NCI-H1417 (cell line): ENCODE measurements at places on chromosomes 13 and 19.
A peak's percentile ranks its signal among the peaks of the same experiment; 100 is the strongest.

GRCh38 chr19:28530406-28531035 is 682.4 kb downstream of the UQCRFS1 start:
- no peak for DNase-seq

DNA sequence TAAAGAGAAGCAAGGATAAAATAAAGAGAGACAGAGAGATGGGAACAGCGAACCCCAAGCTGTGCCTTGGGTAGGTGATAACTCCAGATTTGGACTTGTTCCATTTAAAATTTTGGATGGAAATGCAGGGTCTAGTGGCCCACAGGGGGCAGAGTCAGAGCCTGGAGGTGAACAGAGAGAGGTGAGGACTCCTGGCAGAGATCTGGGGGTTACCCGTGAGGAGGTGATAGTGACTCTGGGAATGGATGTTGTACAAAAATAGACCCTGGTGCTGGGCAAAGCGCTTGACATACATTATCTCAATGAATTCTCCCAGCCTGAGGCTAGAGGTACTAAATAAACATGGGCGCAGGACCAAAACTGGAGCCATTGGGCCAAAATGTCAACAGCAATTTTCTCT is 14.3 kb upstream of the DHRS12 start:
- DNase-seq: no peak

- DNase-seq: peak; percentile 49
Measured at GRCh38 chr19:6065685-6066374, 44.5 kb downstream of the RFX2 start.

GRCh38 chr19:47228937-47229675 is 1.9 kb downstream of the BBC3 start:
- DNase-seq: no peak

GRCh38 chr13:79034341-79034740 is 371.7 kb downstream of the RBM26 start:
- peak; percentile 50 for DNase-seq

GRCh38 chr13:112522578-112522977 is 65.4 kb downstream of the TUBGCP3 start:
- no peak for DNase-seq

DNA sequence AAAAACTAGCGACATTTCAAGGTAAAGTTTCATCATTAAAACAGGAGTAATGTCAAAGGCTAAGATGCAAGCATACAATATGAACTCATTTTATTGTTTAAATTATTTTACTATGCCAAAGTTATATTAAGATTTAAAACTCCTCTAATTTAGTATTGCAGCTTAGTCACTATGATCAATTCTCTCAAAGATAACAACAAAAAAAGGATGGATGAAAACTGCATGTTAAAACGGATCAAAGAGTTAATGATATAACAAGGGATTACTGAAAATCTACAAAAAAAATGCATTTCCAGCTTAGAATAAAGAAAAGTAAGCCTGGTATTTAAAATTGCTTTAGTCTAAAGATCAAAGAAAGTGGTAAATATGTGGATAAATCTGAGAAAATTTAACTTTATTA is 587.8 kb upstream of the PCDH20 start:
- DNase-seq: no peak

- DNase-seq: no peak
Measured at GRCh38 chr13:28401303-28402056, 93.4 kb downstream of the FLT1 start.

DNA sequence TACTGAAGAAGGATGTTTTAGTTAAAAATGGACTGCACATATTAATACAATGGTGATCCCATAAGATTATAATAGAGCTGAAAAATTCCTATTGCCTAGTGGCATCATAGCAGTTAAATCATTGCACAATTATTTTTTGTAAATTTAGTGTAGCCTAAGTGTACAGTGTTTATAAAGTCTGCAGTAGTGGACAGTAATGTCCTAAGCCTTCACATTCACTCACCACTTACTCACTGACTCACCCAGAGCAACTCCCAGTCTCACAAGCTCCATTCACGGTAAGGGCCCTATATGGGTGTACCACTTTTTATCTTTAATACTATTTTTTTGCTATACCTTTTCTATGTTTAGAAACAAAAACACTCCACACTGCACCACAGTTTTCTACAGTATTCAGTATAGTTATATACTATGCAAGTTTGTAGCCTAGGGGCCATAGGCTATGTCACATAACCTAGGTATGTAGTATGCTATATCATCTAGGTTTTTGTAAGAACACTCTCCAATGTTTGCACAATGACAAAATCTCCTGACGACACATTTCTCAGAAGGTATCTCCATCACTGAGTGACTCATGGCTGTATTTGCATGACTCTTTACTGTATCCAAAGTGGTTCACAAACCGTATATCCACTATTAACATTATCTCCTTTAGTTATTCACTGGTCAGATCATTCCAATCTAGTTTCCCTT is 536.0 kb downstream of the KLF12 start:
- no peak for DNase-seq

DNA sequence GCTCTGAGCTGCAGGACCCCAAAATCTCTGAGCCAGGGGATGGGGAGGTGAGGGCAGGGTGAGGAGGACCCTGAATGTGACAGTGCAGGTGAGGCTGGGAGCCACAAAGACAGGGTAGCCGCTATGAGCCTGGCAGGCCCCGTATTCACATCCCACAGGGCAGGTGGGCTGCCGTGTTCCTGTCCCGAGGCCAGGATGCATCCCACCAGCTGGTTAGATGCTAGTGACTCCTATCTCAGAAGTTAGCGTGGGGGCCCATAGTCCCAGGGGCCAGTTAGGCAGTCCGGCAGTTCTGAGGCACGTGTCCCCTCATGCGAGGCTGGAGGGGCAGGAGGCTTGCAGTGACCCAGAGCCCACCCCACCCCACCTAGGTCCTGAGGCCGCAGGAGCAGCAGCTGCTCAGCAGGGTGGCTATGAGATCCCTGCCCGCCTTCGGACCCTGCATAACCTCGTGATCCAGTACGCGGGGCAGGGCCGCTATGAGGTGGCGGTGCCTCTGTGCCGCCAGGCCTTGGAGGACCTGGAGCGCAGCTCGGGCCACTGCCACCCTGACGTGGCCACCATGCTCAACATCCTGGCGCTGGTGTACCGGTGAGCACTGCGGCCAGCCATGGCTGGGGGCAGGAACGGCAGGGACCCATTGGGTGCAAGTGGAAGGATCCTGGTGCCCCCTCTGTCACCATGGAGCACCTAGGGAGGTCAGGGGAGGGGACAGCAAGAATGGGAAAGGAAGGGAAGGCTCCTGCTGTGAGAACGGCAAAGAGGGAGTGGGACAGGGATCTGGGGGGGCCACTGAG is 7.2 kb downstream of the KLC3 start:
- no peak for DNase-seq

- DNase-seq: no peak
Measured at GRCh38 chr19:2021453-2022140, 6.1 kb upstream of the BTBD2 start.

DNA sequence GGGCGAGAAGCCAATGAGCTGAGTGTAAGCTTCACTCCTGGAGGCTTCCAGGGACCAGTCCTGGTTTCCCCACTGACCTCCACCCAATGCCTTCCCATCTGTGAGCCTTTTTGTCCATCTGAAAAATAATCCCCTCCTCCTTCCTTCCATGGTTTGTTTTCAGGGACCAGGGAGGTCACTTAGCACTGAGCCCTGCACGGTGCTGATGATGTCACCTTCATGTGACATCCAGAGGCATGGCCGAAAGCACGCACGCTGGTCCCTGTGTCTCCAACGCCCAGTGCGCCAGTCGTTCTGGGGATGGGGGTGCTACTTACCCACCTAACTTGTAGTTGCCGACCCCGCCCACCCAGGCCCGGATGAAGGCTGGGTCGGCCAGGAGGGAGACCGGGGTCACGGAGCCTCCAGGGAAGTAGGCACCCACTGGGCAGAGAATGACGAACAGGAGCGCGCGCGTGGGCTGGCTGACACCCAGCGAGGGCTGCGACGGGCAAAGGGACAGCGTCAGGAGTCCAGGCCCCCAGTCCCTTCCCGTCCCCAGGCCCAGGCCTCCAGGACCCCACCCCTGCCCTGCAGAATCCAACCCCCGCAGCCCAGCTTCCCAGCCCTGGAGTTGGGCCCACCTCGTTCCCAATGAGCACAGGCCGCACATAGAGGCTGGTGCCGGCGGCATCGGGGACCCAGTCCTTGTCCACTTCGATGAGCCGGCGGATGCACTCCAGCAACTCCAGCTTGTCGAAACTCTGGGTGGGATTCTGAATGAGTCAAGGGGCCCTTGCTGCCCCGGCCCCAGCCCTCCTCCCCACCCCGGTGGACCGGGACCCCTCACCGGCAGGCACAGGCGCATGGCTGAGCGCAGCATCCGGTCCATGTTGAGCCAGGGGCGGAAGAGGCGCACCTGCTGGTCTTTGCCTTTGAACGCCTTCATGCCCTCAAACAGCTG is 11.2 kb downstream of the BCAT2 start:
- no peak for DNase-seq

DNA sequence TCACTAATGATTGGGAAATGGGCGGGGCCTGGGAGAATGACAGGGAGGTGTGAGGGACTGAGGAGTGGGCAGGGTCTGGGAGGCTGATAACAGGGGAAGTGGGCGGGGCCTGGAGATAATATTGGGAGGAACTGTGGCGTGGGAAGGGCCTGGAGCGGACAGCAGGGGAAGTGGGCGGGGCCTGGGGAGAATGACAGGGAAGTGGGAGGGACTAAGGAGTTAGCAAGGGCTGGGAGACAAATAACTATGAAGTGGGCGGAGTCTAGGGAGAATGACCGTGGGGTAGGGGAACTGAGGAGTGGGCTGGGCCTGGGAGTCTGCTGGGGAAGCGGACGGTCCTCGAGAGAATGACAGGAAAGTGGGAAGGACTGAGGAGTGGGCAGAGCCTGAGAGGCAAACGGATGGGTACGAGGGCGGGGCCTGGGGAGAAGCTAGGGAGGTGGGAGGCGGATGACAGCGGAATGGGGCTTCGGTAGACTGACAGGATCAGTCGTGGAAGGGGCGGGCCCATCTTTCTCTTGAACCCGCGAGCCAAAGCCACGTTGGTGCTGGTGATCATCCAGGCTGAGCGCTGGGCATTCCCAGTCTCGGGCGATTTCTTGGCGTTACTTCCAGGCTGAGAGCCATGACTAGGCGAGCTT is 14.0 kb upstream of the TUBB4A start:
- DNase-seq: no peak

GRCh38 chr19:15841875-15842569 is 26.6 kb upstream of the OR10H1 start:
- no peak for DNase-seq

DNA sequence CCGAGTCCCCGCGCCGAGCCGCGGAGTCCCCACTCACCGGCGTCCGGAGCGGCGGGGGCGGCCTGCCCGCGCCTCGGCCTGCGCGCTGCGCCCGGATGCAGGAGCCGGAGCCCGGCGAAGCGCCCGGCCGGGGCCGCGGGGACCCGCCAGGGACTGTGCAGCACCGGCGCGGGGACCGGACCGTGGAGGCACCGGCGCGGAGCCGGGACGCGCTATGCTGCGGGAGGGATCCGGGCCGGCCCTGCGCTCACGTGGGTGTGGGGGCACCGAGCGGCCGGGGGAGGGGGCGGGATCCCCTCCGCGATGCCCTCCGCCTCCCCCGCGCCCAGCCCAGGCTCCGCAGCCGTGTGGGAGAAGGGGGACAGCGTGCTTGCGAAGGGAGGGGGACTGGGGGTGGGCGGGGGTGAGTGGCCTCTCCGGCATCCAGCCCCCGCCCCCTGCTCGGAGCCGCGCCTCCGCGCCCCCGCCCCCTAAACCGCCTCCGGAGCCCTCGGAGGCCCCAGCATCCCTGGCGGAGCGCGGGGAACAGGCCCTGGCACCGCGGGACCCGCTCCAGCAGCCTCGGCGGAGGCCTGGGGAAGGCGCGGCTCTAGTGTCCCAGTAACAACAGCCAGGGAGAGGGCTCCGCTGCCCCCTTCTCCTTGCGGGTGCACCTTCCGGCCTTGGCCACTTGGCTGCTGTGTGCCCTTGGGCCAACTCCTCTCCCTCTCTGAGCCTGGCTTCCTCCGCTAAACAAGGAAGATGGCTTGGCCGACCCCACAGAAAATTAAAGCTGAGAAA is at the start of gene SLC1A6:
TSS of gene SLC1A6 (minus strand) at position 389 of the 780 bp plus-strand sequence. CDS start 6,954 bp downstream, outside the sequence.
- DNase-seq: no peak

GRCh38 chr13:24348385-24348784 is 39.0 kb downstream of the C1QTNF9 start:
- no peak for DNase-seq

GRCh38 chr13:98445340-98446233 is 131.3 kb downstream of the STK24 start:
- DNase-seq: peak; percentile 65

DNA sequence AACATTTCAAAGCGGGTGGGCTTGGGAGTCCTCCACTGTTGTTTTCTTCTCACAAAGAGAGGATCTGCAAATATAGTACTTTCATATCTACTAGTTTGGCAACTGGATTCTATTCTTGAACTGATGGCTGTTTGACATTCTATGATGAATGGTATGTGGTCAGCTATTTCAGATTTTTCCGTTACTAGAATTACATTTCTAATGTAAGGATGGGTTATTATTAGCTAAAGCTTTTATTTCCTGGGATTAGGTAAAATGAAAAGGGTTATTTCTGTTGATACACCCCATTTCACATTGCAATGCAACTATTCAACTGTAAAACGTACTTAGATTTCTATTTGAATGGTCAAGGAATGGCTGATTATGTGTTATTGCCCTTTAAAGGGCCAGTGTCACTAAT is 629.7 kb downstream of the DACH1 start:
- no peak for DNase-seq

- DNase-seq: no peak
Measured at GRCh38 chr13:79614250-79614918, 133.4 kb downstream of the NDFIP2 start.

DNA sequence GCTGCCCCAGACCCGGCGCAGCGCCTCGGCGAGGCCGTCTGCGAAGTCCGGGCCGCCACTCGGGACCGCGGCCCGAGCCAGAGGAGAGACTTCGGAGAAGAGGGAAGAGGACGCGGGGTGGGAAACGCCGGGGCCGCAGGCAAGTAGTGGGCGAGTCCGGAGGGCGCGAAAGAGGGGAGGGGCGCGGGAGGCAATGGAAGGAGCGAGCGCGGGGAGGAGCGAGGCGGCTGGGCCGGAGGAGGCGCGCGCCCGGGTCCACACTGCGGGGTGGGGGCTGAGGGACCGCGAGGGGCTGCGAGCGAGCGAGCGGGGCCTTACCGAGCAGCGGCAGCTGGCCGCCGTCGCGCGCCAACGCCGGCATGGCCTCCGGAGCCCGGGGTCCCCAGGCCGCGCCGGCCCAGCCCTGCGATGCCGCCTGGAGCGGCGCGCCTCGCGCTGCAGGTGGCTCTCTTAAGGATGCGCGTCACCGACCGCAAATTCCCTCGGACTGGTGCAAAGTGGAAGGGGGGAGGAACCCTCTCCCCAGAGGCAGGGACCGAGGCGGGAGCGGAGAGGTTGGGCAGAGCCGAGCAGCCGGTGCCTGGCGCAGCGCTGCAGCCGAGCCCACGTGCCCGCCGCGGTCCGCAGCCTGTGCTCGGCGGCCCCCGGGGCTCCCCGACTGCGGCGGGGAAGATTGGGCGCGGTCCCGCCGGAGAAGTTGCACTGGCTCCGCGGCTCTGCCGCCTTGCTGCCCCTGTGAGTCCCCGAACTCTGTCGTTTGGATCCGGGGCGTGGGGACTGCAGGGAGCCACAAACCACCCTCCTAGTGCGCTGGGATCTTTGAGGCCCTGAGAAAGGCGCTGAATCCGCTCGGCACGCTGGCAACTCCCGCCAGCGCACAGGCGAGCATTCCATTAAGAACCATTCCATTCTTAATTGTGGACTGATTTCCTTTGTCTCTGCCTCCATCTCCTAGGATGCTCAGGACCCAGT is at the start of gene FLT3:
TSS of gene FLT3 (minus strand) at position 427 of the 972 bp plus-strand sequence. CDS start at position 361, 66 bp downstream.
- peak; percentile 14 for DNase-seq

GRCh38 chr19:28363254-28363653 is 849.7 kb downstream of the UQCRFS1 start:
- DNase-seq: no peak

GRCh38 chr13:103351035-103351828 is 285.0 kb upstream of the SLC10A2 start:
- no peak for DNase-seq
